ENCODE measurements at places on chromosomes 4 and X.

DNA sequence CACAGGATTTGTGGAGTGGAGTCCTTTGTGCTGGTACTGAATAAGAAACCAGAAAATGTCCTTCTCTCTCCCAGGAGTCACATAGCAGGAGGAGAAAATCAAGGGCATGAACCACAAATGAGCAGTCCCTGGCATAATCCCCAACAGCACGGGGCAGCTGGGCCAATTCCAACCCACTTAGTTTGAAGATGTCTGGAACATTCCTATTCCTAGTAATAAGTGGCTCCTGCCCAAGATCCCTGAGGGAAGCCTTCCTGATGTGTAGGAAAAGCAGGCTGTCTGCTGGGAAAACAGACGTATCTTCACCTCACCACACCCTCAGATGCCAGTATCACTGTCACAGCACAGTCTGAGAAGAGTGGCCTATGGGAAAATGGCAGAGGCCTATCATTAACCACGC lies 182.8 kb upstream of the MAP3K15 start:
- no peak for DNase-seq

GRCh38 chrX:119871245-119871598 lies 311 bp downstream of the RNF113A start:
- DNase-seq, result no peak

DNA sequence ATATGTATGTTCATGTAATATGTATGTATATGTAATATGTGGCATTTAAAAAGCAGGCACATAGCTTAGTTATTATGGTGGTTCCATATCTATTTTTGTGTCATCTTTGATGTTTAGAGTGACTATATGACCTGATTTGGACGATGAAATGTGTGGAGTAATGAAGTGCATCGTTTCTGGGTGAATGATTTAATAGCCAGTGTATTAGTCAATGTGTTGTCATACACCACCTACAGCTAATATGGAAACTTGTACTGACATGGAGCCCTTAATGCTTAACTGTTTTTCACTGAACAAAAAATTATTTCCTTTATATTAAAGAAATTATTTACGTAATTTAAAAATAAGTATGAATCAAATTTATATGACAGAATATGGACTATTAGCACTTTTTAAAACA lies 292.3 kb upstream of the FSTL5 start:
- DNase-seq, result no peak

- DNase-seq, result no peak
Observed at GRCh38 chr4:99436976-99437722, 2.0 kb upstream of the ADH7 start.

- DNase-seq, result no peak
Observed at GRCh38 chr4:40536032-40536431, 93.6 kb downstream of the RBM47 start.

DNA sequence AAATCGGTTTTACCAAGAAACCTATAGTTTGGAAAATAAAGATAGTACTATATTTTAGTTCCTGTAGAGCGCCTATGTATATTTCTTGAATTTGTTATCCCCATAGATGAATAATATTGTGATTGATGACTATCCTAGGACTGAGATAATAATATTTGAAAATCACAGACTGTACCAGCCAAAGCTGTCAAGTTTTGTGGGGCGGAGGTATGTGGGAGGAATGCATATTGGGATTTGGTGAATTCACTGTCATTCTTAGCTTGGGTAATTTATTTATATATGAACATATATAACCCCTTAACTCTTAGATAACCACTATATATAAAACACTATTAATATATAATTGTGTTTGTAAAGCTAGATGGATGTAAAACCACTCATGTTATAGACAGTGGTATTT lies 205.5 kb upstream of the ARSJ start:
- DNase-seq, result no peak

GRCh38 chr4:833156-833555 lies 7.2 kb upstream of the CPLX1 start:
- no peak for DNase-seq

GRCh38 chrX:134603806-134604700 lies 54.2 kb downstream of the PLAC1 start:
- DNase-seq, result no peak

- no peak for DNase-seq
Observed at GRCh38 chr4:64895031-64895430, 485.8 kb upstream of the TECRL start.

DNA sequence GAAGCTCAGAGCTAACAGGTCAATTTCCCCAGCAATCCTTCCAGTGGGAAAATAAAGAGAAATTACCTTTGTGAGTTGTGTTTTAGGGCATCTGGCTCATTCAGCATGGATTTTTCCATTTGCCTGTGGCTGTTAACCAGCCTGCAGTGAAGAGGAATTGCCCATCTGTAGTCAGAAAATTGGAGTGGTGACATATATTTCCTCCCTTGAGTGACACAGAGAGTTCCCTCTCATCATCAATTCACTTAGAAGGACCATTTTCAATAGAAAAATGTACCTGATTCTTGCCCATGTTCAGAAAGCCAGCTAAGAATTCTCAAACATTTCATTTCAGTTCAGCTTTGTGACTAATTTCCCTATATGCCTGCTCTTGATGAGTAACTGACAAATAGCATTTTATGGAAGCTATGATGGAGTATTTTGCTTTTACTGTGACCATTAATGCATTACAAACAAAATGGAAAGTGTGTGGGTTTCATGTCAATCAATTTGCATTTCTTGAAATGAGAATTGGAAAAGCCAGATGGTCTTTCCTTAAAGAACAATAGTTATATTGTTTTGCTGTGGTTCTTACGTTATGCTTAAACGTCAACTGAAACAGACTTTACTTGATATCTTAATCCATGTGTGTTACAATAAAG lies 155.8 kb downstream of the NWD2 start:
- DNase-seq, result no peak

DNA sequence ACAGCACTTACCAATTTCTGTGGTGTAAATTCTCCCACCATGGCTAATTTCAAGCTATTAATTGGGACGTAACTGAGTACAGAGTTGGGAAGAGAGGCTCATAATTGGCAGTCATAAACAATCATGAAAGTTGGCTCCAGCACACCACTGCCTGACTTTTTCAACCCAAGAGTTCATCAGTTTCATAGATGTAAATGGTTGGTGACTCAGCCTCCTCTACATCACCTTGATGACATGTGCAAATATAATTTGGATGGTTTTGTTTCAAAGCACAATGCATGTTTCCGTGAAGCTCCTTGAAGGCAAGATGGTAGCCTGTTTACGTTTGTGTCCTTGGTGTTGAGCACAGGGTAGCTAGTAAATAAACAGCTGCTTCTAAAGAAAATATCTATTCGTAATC lies 235.1 kb downstream of the LDB2 start:
- DNase-seq, result no peak

DNA sequence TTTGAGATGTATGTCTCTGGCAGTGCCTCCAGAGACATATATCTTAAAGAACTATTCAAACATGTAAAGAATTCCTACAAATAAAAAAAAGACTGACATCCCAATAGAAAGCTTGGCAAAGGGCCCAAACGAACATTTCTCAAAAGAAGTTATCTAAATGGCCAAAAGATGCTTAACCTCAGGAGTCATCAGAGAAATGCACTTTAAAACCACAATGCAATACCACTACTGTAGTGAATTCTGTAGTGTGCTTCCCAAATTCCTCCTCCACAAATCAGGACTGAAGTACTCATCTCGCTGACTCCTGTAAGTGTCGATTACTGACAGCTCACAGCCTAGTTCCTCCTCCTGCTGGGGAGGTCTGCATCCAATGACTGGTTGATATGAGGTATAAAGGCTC lies 129.0 kb upstream of the MAMLD1 start:
- no peak for DNase-seq

DNA sequence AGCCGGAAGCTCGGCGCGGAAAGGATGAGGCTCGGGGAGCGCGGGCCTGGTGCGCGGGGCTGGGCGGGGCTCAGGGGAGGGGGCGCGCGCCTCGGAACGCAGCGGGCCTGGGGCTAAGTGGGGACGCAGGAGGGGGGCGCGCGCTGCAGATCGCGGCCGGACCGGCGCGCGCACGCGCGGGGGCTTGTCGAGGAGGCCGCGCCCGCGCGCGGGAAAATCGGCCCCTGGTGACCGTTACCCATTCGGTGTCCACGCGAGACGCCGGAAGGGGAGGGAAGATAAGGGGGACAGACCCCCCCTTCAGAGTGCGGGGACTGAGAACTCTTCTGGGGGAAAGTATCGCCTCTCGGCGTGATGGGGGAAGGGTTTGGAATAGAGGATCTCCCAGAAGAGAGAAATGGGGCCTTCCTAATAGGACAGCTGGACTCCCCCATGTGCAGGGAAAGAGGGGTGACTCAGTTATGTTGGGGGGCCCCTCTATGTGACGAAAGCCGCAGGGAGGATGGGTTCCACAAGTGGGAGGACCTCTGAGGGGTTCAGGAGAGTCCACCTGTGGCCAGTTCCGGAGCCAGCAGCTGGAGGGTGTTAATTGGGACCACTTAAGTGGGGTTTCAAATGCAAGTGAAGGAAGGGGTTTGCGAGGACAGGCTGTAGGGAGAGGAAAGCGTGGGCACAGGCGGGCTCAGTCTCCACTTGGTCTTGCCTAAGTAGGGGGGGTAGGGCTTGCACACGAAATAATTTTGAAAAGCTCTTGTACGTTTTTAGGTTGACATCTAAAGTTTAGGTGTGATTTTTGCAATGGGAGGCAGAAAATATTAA lies 584 bp downstream of the SUV39H1 start:
- peak; percentile 21 for DNase-seq

DNA sequence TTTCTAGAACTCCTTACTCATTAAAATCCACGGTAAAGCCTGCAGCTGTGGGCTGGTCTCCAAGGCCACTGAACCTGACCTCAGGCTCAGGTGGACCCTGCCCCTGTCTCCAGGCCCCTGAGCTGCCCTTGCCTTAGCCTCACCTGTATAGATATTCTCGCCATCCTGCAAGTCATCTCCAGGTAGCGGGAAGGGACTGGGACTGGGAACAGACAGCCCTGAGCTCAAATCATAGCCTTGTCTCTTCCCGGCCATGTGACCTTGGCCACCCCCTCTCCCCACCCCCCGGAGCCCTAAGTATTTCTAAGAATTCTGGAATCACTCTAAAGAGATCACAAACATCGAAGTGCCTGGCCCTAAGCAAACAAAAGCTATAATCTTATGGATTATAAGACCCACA lies 17.7 kb downstream of the ABLIM2 start:
- no peak for DNase-seq

DNA sequence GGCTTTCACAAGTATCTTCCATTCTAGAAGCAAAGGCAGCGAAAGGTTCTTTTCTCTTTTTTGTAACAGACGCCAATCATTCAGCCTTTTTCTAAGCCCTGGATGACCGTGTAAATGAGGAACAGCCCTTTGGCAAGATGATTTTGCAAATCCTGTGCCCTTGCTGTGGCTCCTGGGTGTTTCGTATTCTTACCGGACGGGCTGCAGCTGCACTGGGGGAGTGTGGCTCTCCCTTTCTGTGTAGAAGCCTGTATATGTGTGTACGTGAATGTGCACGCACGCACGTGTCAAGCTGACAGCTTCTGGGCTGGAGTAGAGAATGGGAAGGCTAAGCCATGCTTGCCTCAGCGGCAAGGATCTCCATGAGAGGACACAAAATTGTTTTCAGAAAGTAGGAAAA lies 8.2 kb downstream of the GRPEL1 start:
- DNase-seq, result no peak

- DNase-seq, result no peak
Observed at GRCh38 chrX:123740006-123740405, 7.2 kb upstream of the THOC2 start.

GRCh38 chr4:40587826-40588225 lies 41.8 kb downstream of the RBM47 start:
- no peak for DNase-seq

DNA sequence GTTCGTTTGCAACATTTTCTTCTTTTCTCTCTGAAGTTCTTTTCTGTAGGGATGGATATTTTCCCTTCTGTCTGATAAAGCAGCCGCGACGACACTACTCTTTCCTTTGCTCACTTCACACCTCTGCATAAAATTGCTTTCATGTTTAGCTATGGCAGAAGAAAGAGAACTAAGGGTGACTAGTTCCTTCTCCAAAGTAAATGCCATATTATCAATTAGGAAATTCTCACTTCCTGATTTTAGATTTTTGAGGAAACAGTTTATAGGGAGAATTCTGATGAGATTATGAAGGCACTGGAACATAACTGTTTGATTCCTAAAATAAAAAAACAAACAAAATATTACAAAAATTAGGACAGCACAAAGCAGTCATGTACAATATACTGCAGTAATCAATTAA lies 29.2 kb downstream of the FANCB start:
- DNase-seq, result no peak

DNA sequence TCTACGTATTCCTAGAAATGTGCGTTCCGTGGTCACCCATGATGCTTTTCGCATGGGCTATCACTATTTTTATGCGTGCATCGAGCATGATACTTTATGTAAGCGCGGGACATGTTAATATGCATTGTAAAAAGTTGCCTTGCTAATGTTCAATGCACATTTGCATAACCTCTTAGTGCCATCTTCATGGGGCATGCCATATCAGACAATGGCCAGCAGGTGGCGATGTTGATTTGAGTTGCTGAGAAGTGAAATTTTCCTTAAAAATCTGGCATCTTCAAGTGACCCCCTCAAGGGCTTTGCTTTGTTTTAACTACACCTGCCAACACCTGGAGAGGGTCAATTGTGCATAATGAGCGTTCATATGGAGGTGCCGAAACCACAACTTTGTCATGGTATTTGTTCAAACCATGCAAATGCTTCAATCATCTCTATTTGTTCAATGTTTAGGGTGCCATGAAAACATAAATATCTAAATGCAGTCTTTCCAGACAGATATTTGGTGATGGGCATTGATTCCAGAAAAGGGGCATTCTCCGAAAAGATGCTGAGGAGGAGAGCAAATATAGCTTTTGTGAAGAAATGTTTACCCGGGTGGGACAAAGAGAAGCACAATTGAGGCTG lies 833.9 kb upstream of the PRKX start:
- DNase-seq, result peak; percentile 16

DNA sequence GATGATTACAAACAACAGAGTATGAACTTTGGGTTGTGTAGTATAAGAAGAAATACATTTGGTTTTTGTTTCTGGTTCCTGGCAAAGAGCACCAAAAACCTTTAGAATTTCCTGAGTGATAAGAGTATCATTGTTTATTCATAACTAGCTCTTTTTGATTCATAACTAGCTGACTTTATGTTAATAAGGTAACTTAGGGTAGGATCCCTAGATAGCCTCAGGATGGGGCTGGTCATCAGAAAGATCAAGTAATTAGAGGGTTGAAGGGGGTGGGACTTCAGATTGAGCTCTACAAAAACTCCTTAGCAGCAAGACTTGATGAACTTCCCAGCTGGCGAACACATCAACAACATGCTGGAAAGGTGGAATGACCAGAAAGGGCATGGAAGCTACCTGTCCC lies 166.5 kb downstream of the SCFD2 start:
- DNase-seq, result no peak

Data from hematopoietic multipotent progenitor cell treated with erythropoietin and hydrocortisone succinate and interleukin-3 and kit ligand, for 15 days (in vitro differentiated cells).